ENCODE measurements at places on chromosomes 1 and 21.

DNA sequence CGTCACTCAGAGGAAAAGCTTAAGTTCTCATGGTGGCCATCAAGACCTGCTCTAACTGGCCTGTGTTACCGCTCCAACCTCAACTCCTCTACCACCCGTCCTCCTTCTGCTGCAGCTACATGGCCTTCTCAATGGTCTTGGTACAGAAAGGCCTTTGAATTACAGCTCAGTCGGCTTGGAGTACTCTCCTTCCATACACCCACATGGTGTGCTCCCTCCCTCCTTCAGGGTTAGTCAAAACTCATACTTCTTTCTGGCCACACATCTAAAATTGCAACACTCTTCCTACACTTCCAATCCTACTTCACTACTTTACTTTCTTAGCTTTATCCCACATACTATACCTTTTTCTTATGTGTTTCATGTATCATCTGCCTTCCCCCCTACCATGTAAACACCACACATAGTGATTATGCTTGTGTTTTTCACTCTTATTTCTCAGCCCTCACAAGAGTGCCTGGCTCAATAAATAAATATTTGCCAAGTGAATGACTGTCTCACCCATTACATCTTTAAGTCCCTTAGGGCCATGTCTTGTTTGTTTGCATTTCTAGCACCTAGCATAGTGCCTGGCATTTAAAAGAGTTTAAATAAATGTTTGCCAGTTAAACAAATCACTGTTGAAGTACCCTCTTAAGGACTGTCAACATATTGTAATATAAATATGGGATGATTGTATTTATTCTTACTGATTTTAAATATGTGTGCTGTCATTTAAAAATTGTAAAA is 37.6 kb upstream of the HMCN1 start:
- no peak for DNase-seq

GRCh38 chr1:221159608-221160007 is 280.4 kb downstream of the HLX start:
- no peak for DNase-seq

GRCh38 chr1:160216301-160216700 is 11.1 kb downstream of the PEA15 start:
- no peak for DNase-seq

- DNase-seq = no peak
Measured at GRCh38 chr1:167605576-167605975, 24.5 kb upstream of the RCSD1 start.

DNA sequence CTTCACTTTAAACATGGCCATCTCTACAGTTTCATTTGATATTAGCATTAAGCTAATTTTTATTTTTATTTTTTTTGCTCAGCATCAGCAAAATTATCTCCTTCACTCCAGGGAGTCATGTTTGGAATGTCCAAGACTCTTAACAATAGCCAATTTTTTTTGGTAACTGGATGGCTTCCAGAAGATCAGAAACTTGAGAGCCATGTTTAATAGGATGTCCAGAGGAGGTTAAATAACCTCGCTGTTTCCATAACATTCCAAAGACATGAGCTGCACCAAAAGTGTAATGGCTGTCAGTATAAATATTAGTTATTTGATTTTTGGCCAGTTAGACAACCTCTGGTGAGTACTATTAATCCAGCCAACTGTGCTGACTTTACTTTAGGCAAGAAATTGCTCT is 80.7 kb downstream of the DNTTIP2 start:
- no peak for DNase-seq

- no peak for DNase-seq
Measured at GRCh38 chr1:248704606-248705005, 2.0 kb upstream of the OR14I1 start.

DNA sequence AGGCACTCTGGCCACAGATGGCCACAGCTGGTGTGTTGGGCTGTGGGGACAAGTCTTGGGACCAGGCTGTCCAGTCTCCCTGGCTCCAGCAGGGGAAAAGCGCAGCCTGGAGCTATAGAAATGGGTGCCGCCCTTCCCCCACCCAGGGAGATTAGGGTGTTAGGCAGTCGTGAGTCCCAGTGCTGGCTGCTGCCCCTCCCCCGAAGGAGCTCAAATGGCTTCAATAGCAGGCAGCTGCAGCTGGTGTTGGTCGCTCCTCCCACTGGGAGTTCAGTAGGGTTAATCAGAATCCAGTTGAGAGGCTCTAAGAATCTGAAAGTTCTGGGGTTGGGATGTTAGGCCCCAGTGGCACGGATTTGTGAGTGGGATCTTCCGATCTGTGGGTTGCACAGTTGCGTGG is 595.6 kb upstream of the PKN2 start:
- no peak for DNase-seq

DNA sequence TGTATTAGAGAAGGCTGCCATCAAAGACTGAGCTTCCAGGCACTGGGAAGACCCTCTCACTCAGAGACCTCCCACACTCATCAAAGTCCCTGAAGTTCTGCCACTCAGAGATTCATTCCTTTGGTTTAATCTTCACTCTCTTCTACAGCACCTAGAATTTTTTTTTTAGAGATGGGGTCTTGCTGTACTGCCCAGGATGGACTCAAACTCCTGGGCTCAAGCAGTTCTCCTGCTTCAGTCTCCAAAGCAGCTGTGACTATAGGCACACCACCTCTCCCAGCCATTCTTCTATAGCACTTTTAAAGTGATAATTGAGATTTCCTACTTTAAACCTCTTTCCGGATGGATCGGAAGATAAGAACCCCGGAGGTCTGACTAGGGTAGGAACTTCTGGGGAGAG is 3.7 kb upstream of the HP1BP3 start:
- no peak for DNase-seq

Data from occipital lobe (tissue), 3 donors.